ENCODE measurements at places on chromosomes 3 and 15. TPM values are rescaled to one million over a fixed set of nuclear protein-coding genes. Genes with fewer than 3 reads are reported as not detected.

The RNF13 gene
- total RNA-seq = 78.9 TPM

The BRK1 gene
- total RNA-seq = 51.7 TPM

The SPSB4 gene
- not detected for total RNA-seq

GRCh38 chr3:100957261-100957986, 35.8 kb downstream of the ABI3BP start:
- no peak for DNase-seq
- H3K4me3 ChIP-seq = no peak overlapping the region
- peak overlapping the region; percentile 71 for H3K27ac ChIP-seq
- no peaks in the 10 kb centered on the region for H3K36me3 ChIP-seq

- no peaks in the 10 kb centered on the region for H3K27me3 ChIP-seq
- peaks cover 6% of the 10 kb centered on the region for H3K4me1 ChIP-seq
- H3K27ac ChIP-seq = no peak overlapping the region
- H3K4me3 ChIP-seq = no peak overlapping the region
- no peaks in the 10 kb centered on the region for H3K36me3 ChIP-seq
Measured at GRCh38 chr3:126126286-126126685, 42.4 kb upstream of the SLC41A3 start.

- peaks cover 10% of the 10 kb centered on the region for H3K27me3 ChIP-seq
- H3K36me3 ChIP-seq = no peaks in the 10 kb centered on the region
- no peak overlapping the region for H3K27ac ChIP-seq
- H3K4me1 ChIP-seq = no peaks in the 10 kb centered on the region
Measured at GRCh38 chr15:44207643-44208042, 12.6 kb upstream of the FRMD5 start.

DNA sequence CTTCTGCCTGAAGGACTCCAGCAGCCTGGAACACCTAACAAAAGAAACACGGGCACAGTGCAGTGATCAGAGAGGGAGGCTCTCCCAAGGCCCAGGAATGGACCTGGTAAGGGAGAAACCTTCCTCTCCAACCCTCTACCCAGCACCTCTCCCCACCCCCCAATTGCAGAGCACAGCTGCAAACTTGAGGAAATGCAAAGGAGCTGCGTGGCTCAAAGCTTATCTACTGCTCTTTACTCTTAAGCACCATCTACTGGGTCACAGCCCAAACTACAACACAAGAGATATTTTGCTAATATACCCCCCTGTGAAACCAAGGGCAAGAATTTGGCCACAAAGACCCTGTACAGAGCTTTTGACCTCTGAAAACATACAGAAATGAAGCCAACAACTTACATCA, 328.3 kb downstream of the OXSM start:
- no peak for DNase-seq
- H3K27ac ChIP-seq = no peak overlapping the region
- no peaks in the 10 kb centered on the region for H3K36me3 ChIP-seq
- H3K27me3 ChIP-seq = no peaks in the 10 kb centered on the region
- H3K4me1 ChIP-seq = no peaks in the 10 kb centered on the region
- no peak overlapping the region for H3K4me3 ChIP-seq

DNA sequence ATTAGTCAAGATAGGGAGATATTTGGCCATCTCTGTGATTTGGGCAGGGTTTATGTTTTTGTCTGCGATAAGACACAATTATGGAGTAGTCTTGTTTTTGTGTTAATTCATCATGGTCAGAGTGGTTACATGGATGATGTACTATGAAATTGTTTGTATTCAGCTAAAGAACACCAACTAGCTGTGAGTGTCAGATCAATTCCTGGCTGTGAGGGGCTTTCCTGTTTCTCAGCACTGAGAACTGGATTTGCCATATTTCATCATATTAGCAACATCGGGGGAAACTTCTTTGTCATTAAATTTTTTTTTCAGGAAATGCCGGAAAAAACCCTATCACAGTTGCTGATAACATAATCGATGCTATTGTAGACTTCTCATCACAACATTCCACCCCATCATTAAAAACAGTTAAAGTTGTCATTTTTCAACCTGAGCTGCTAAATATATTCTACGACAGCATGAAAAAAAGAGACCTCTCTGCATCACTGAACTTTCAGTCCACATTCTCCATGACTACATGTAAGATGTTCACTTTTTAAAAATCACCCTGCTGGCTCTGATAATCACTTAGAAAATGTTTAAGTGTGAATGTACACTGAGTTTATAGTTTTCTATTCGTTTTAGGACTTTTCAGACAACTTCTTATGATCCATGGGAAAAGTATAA, 49.2 kb downstream of the PARP15 start:
- no peak overlapping the region for H3K4me3 ChIP-seq
- no peaks in the 10 kb centered on the region for H3K36me3 ChIP-seq
- no peak overlapping the region for H3K27ac ChIP-seq
- H3K27me3 ChIP-seq = no peaks in the 10 kb centered on the region

- H3K4me3 ChIP-seq = no peak overlapping the region
- DNase-seq = no peak
- no peaks in the 10 kb centered on the region for H3K36me3 ChIP-seq
- peaks cover 25% of the 10 kb centered on the region for H3K4me1 ChIP-seq
Measured at GRCh38 chr3:44883999-44884431, 9.6 kb downstream of the TGM4 start.

DNA sequence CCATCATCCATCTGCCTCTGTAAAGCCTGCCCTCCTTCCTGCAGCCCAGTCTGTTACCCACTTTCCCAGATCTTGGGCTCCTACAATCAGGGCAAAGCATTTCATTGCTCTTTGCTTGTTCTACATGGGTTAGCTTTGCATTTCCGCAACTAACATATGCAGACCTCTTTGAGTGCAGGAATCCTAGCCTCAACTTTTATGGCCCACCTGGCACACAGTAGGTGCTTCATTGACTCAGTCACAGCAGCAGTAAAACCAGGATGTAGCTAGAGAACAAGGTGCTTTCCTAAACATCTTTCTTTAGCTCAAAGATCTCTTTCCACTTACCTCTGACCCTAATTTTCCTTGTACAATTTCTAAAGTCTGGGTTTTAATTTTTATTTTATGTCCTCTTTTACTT, 3.5 kb downstream of the CD80 start:
- H3K27me3 ChIP-seq = no peaks in the 10 kb centered on the region
- no peak overlapping the region for H3K4me3 ChIP-seq
- DNase-seq = no peak

GRCh38 chr15:59303633-59304032, 69.0 kb downstream of the MYO1E start:
- H3K27me3 ChIP-seq = no peaks in the 10 kb centered on the region
- H3K4me3 ChIP-seq = no peak overlapping the region
- no peaks in the 10 kb centered on the region for H3K36me3 ChIP-seq
- peaks cover 26% of the 10 kb centered on the region for H3K4me1 ChIP-seq

GRCh38 chr3:52405601-52406110, 39.2 kb downstream of the SEMA3G start:
- DNase-seq = peak; percentile 57
- peak overlapping the region; percentile 90 for H3K27ac ChIP-seq
- peak overlapping the region; percentile 28 for H3K4me3 ChIP-seq
- H3K27me3 ChIP-seq = no peaks in the 10 kb centered on the region

GRCh38 chr15:80450811-80451321, 46.7 kb downstream of the ARNT2 start:
- H3K36me3 ChIP-seq = no peaks in the 10 kb centered on the region
- H3K4me1 ChIP-seq = peaks cover 5% of the 10 kb centered on the region
- no peak overlapping the region for H3K27ac ChIP-seq
- H3K4me3 ChIP-seq = no peak overlapping the region
- H3K27me3 ChIP-seq = peaks cover 5% of the 10 kb centered on the region
- DNase-seq = no peak

DNA sequence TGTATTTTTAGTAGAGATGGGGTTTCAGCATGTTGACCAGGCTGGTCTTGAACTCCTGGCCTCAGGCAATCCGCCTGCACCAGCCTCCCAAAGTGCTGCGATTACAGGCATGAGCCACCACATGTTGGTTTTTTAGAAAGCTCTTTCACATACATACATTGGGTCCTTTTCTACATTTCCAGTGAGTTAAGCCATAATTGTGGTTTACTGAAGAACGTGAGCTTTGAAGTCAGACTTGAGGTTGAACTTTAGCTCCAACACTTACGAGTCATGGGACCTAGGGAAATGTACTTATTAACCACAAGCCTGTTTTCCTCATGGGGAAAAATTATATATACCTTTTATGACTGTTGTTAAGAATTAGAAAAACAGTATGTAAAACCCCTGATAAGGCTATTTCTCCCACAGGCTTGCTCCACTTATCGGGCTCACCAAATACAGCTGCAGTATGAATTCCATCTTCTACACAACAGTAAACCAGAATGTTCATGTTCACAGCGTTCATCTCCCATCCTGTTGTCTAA, 39.0 kb downstream of the GPR160 start:
- no peaks in the 10 kb centered on the region for H3K27me3 ChIP-seq
- DNase-seq = no peak
- H3K36me3 ChIP-seq = no peaks in the 10 kb centered on the region
- H3K4me1 ChIP-seq = no peaks in the 10 kb centered on the region

GRCh38 chr15:95656595-95656994, 673.9 kb upstream of the NR2F2 start:
- no peaks in the 10 kb centered on the region for H3K36me3 ChIP-seq
- H3K4me3 ChIP-seq = no peak overlapping the region
- no peaks in the 10 kb centered on the region for H3K4me1 ChIP-seq
